ENCODE measurements at places on chromosomes 2 and 18.

- no peak for DNase-seq
These were observed 34.6 kb upstream of the IL1B start for GRCh38 chr2:112870841-112871835.

GRCh38 chr2:127320586-127321275 is 26.8 kb upstream of the ERCC3 start:
- DNase-seq = no peak

- DNase-seq = no peak
These were observed 70.3 kb upstream of the PELI1 start for GRCh38 chr2:64214281-64215115.

- DNase-seq = no peak
These were observed 105.4 kb upstream of the LGALSL start for GRCh38 chr2:64348386-64349130.

DNA sequence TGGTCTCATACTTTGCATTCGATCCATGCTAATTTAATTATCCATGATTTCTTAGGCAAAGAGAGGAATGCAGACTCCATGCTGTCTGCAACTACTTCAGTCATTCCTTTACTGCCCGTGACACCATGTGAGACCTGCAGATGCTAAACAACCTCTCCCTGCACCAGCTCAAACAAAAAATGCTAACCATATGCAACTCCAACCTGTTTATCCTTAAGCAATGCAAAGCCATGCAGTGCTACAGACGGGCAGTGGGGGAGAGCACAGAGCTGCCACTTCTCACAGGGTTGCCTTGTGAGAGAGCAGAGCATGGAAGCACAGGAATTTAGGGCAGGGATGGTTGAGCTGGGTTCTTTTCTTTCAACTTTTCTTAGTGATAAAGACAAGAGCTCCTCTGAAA is 74.9 kb upstream of the KLHL14 start:
- no peak for DNase-seq

- no peak for DNase-seq
These were observed 11.0 kb upstream of the HK2 start for GRCh38 chr2:74822771-74823566.

GRCh38 chr2:190860985-190861680 is 19.5 kb upstream of the GLS start:
- DNase-seq = no peak

GRCh38 chr2:220224691-220225543 is 597.5 kb downstream of the SLC4A3 start:
- DNase-seq = no peak

- DNase-seq = no peak
These were observed 60.6 kb upstream of the DARS1 start for GRCh38 chr2:136045835-136046570.

GRCh38 chr2:169107645-169108044 is 38.3 kb downstream of the DHRS9 start:
- no peak for DNase-seq

GRCh38 chr2:27245626-27246025 is 17.2 kb downstream of the SLC30A3 start:
- DNase-seq = no peak

DNA sequence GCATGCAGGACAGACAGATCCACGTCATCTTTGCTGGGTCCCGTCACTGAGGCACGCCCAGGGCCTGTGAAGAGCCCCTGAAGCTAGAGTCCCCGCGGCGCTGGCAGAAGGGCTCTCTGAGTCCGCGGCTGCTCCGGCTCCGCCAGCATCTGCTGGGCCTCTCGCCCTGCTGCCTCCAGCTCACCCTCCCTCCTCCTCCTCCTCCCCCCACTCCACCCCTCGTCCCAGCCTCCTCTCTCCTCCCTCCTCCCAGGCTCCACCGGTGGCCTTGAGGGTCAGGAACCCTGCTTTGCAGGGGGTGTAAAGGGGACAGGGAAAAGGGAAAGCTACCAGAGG is at the start of gene TNS1:
Gene TNS1, minus strand, starts transcription at position 151 of the 336 bp plus-strand sequence. Its CDS starts 123 bp downstream, at position 28.
- no peak for DNase-seq

- DNase-seq = no peak
These were observed 8.2 kb downstream of the SPTBN1 start for GRCh38 chr2:54464341-54464740.

- no peak for DNase-seq
These were observed 660.1 kb downstream of the ADCYAP1 start for GRCh38 chr18:1564793-1565192.

DNA sequence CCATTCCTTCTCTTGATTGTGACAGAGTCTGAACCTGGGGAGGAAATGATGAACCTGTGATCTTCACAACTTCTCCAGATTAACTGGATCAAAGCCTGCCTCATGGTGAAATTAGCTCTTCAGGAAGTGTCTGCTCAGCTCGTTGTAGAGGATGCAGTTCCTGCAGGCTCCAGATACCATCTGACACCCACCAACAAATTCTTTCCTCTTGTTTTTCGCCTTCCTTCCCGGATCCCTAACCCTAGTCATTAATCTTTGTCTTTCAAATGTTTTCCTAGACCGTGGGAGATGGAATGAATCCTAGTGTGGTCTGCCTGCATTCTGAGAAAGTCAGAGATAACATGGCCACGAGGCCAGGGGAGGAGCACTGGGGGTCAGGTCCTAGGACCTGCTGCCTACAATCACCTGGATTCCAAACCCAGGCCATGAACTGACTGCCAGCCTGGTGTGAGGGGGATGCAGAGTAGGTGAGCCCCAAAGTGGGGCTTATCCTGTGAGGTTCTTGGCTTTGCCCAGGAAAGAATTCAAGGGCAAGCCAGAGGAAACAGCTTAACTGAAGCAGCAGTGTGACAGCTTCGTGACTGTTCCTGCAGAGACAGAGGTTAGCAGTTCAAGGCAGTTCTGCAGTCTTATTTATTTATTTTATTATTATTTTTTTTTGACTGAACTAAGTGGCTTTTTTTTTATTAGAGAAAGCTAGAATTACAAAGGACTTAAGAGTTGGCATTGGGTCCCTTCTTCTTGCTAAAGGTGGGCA is 67.8 kb downstream of the DIPK1C start:
- no peak for DNase-seq

GRCh38 chr2:113207021-113207420 is 33.2 kb downstream of the PSD4 start:
- DNase-seq = no peak

DNA sequence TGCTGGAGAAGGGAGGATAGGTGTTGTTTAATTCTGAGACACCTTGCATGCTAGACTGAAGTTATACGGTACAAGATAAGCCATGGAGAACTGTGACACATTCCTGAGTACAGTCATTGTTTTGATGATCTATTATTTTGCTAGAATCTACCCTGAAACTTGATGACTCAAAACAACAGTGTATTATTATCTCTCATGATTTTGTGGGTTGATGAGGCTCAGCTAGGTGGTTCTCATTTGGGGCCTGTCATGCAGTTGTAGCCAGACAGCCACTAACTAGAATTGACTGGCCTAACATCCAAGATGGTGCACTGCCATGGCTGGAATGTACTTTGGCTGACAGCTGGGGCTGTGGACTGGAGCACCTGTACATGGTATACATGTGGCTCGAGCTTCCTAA is 5.4 kb upstream of the IL1R1 start:
- no peak for DNase-seq

DNA sequence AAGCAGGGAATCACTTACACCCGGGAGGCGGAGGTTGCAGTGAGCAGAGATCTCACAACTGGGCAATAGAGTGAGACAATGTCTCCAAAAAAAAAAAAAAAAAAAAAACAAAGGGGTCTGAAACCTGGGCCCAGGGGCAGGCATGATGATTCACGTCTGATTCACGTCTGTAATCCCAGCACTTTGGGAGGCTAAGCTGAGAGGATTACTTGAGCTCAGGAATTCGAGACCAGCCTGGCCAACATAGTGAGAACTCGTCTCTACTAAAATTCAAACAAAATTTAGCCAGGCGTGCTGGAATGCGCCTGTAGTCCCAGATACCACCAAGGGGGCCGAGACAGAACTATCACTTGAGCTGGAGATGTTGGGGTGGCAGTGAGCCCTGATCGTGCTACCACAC is 30.3 kb downstream of the TEX44 start:
- no peak for DNase-seq

DNA sequence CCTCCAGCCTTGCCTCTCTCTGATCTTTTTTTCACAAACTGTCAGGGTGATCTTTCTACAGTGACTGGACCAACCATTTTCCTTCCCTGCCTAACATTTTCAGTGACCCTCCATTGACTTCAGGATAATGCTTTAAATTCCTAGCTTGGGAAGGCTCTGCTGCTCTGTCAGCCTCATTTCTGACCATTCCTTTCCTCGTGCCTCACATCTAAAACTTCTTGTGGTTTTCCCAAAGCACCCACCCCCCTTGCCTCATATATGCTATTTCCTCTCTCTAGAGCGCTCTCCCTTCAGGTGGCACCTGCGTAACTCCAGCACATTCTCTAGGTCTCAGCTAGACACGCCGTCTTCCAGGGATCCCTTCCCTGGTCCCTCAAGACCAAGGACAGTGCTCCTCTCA is 37.2 kb downstream of the DRC1 start:
- DNase-seq = no peak

- DNase-seq = no peak
These were observed 260.9 kb upstream of the CWC22 start for GRCh38 chr2:180268006-180268405.

DNA sequence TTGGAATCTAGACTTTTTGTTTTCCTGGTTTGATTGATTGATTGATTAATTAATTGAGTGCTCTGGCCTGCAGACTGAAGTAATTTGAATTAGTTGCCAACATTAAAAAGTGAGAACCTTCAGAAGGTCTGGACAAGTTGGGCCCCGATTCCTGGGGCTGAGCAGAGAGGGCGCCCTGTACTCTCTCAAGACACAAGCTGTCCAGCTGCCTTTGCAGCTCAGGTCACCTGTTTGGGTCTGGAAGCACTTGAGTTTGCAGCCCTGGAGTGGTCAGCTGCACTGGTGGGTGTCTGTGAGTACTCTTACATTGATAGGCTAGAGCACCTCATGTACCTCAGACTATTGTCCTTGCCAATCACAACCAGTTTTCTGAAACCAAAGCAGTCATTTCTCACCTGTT is 22.7 kb upstream of the CELF4 start:
- DNase-seq = no peak

GRCh38 chr2:150167711-150168110 is 319.8 kb downstream of the RND3 start:
- DNase-seq = no peak

DNA sequence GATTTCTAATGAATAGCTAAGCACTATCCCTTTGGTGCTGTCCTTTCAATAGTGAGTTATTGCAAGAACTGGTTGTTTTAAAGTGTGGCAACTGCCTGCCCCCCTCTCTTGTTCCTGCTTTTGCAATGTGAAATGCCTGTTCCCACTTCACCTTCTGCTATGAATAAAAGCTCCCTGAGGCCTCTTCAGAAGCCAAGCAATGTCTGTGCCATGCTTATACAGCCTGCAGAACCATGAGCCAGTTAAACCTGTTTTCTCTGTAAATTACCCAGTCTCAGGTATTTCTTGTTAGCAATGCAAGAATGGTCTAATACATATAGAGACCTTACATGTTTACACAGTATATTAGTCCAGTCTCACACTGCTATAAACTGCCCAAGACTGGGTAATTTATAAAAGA is 15.0 kb upstream of the METTL21A start:
- no peak for DNase-seq

DNA sequence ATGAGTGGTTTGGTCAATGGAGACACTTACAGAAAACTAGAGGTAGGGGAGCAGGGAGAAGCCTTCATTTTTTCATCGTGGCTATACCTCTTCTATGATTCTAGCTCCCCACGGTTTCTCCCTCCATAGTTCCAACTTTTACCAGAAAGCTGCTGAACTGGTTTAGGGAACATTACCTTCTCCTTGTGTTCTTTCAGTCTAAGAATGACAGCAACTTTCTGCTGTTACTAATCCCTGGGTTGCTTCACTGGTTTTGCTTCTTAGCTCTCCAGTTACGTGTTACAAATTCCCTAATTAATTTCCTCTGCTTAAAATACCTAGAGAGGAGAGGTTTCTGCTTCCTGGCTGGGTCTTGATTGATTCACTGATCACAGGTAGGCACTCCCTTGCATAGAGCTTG is 499.9 kb downstream of the SLC4A3 start:
- DNase-seq = no peak
